Neuronal stem cell (in vitro differentiated cells): ENCODE measurements at places on chromosomes 3 and 15.
A peak's percentile ranks its signal among the peaks of the same experiment; 100 is the strongest.

DNA sequence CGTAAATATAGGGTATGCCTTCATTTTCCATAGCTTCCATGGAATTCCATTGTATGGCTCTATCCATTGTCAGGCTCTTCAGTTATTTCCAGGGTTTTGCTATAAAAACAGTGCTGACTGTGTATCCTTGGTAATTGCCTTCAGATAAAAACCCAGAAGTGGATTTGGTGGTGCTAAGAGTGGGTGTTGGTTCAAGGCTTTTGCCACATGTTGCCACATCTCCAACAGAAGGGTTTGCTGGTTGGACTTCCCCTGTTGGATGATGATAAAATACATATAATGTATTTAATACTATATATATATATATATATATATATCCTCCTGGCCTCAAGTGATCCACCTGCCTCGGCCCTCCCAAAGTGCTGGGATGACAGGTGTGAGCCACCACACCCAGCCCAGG lies 97.8 kb downstream of the FLNB start:
- H3K4me1 ChIP-seq: no peaks in the 10 kb centered on the region
- no peak overlapping the region for H3K4me3 ChIP-seq
- H3K36me3 ChIP-seq: peaks cover 55% of the 10 kb centered on the region
- no peaks in the 10 kb centered on the region for H3K27me3 ChIP-seq
- H3K27ac ChIP-seq: no peak overlapping the region
- no peak for DNase-seq

- no peaks in the 10 kb centered on the region for H3K36me3 ChIP-seq
- H3K27me3 ChIP-seq: no peaks in the 10 kb centered on the region
- no peak overlapping the region for H3K4me3 ChIP-seq
- no peaks in the 10 kb centered on the region for H3K4me1 ChIP-seq
- H3K27ac ChIP-seq: no peak overlapping the region
These were observed 742.0 kb upstream of the LMCD1 start for GRCh38 chr3:7759630-7760029.

- H3K36me3 ChIP-seq: no peaks in the 10 kb centered on the region
- peaks cover 9% of the 10 kb centered on the region for H3K4me1 ChIP-seq
- no peak overlapping the region for H3K27ac ChIP-seq
These were observed 119.1 kb downstream of the ROBO2 start for GRCh38 chr3:77158730-77159581.

- H3K4me3 ChIP-seq: no peak overlapping the region
- H3K4me1 ChIP-seq: peaks cover 7% of the 10 kb centered on the region
- no peak for DNase-seq
- H3K27me3 ChIP-seq: no peaks in the 10 kb centered on the region
- H3K36me3 ChIP-seq: no peaks in the 10 kb centered on the region
These were observed 210.0 kb downstream of the MAGI1 start for GRCh38 chr3:65828706-65829105.

- peaks cover 8% of the 10 kb centered on the region for H3K4me1 ChIP-seq
- no peak for DNase-seq
- no peaks in the 10 kb centered on the region for H3K27me3 ChIP-seq
- no peaks in the 10 kb centered on the region for H3K36me3 ChIP-seq
These were observed 2.3 kb upstream of the MYH15 start for GRCh38 chr3:108512671-108513070.

GRCh38 chr3:100968932-100969906 lies 24.0 kb downstream of the ABI3BP start:
- no peaks in the 10 kb centered on the region for H3K4me1 ChIP-seq
- H3K4me3 ChIP-seq: no peak overlapping the region
- no peaks in the 10 kb centered on the region for H3K36me3 ChIP-seq
- H3K27me3 ChIP-seq: no peaks in the 10 kb centered on the region
- no peak overlapping the region for H3K27ac ChIP-seq

DNA sequence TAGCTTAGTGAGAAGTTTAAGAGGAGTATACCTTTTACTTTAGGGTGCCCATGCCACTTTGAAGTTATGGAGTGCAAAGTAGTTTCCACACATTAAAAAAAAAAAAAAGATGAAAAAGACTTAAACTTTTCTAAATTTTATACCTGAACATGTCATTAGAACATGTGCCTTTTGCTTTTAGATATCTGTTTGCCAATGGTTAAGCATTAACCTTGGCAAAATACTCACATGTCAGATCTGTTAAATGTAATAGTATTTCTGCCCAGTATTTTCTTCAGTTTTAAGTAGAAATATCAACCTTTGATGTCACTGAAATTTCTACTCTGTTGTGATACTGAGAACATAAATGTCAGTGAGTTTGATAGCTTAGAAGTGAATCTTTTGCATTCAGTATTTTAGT lies 12.2 kb downstream of the ZFAND6 start:
- H3K36me3 ChIP-seq: no peaks in the 10 kb centered on the region
- no peak for DNase-seq
- no peaks in the 10 kb centered on the region for H3K27me3 ChIP-seq
- no peak overlapping the region for H3K4me3 ChIP-seq
- H3K4me1 ChIP-seq: peaks cover 33% of the 10 kb centered on the region

GRCh38 chr3:52238193-52238760 lies 681 bp downstream of the TWF2 start:
- no peaks in the 10 kb centered on the region for H3K27me3 ChIP-seq
- H3K27ac ChIP-seq: no peak overlapping the region
- peaks cover 15% of the 10 kb centered on the region for H3K4me1 ChIP-seq
- peak overlapping the region; percentile 97 for H3K4me3 ChIP-seq
- peaks cover 13% of the 10 kb centered on the region for H3K36me3 ChIP-seq
- DNase-seq: no peak

GRCh38 chr3:177832880-177833279 lies 635.6 kb upstream of the TBL1XR1 start:
- no peaks in the 10 kb centered on the region for H3K27me3 ChIP-seq
- no peaks in the 10 kb centered on the region for H3K36me3 ChIP-seq
- H3K27ac ChIP-seq: no peak overlapping the region
- no peak overlapping the region for H3K4me3 ChIP-seq
- DNase-seq: no peak

GRCh38 chr3:101780661-101781060 lies 1.6 kb downstream of the NXPE3 start:
- no peak overlapping the region for H3K4me3 ChIP-seq
- H3K4me1 ChIP-seq: peaks cover 2% of the 10 kb centered on the region
- H3K36me3 ChIP-seq: peaks cover 33% of the 10 kb centered on the region
- no peaks in the 10 kb centered on the region for H3K27me3 ChIP-seq
- H3K27ac ChIP-seq: no peak overlapping the region

- no peak for DNase-seq
- no peak overlapping the region for H3K4me3 ChIP-seq
- peaks cover 5% of the 10 kb centered on the region for H3K36me3 ChIP-seq
- no peaks in the 10 kb centered on the region for H3K27me3 ChIP-seq
- H3K4me1 ChIP-seq: peaks cover 14% of the 10 kb centered on the region
These were observed 40.3 kb downstream of the UMPS start for GRCh38 chr3:124770336-124771082.

DNA sequence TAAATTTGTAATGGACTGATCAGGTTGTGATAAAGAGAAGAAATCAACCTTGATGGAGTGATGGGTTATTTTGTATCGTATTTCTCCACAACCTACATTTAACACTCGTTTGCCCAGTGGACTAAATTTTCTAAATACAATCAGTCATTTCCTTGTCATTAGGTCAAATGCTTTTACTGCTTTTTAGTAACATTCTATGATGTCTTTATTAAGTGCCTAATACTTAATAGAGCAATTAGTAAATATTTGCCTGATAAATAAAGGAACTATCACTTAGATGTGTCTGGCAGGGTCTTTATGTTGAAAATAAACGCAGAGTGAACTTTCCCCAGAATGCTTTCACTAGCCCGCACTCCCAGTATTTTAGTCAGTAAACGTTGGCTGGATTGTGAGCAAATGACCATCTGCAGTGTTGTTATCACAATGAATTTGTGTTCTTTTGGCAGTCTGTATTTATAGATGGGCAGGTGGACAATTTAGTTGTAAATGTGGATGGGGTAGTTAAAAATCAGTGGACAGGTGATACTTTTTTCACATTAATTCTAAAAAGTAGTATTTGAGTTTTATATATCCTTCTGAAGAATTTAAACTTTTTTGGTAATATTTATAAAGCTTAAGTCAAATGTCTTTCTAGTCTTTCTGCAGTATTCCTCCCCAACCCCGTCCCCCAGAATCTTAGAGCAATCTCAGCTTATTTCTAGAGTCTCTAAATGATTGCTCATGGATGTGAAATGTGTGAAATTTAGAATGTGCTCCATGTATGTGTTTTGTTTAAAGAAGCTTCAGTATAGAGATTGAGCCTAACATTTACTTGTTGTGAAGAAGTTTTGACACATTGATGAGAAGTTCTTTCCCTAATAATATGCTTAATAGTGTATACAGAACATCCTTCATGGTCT lies 4.9 kb downstream of the USP3 start:
- DNase-seq: no peak
- no peaks in the 10 kb centered on the region for H3K27me3 ChIP-seq
- no peak overlapping the region for H3K27ac ChIP-seq
- H3K4me1 ChIP-seq: peaks cover 2% of the 10 kb centered on the region
- no peak overlapping the region for H3K4me3 ChIP-seq

DNA sequence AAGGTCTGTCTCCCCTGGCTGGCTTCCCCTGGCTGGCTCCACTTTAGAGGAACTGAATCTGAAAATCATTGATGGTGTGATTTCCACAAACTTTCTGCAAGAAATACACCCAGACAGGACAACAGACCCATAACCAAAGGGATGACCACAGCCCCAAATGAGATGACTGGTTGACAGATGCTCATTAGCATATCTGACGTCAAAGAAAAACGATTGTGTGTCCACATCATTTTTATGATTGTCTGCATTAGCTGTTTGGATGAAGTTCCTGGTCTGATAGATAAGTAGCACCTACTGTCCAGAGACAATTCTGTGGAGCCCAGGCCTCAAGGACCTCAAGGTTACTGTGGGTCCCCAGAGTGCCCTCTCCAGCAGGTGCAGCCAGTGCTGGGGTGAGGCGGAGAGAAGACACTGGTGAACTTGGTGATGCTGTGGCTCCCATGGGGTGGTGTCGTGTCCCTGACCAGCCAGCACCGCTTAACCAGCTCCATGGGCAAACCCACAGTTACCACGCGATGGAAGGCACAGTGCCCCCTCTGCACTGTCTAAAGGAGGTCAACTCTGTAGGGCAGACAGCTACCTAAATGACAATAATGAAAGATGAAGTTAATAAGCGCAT lies 127.4 kb downstream of the NSMCE3 start:
- no peak overlapping the region for H3K4me3 ChIP-seq
- H3K27ac ChIP-seq: no peak overlapping the region
- H3K27me3 ChIP-seq: no peaks in the 10 kb centered on the region
- no peak for DNase-seq
- no peaks in the 10 kb centered on the region for H3K36me3 ChIP-seq
- H3K4me1 ChIP-seq: peaks cover 9% of the 10 kb centered on the region

DNA sequence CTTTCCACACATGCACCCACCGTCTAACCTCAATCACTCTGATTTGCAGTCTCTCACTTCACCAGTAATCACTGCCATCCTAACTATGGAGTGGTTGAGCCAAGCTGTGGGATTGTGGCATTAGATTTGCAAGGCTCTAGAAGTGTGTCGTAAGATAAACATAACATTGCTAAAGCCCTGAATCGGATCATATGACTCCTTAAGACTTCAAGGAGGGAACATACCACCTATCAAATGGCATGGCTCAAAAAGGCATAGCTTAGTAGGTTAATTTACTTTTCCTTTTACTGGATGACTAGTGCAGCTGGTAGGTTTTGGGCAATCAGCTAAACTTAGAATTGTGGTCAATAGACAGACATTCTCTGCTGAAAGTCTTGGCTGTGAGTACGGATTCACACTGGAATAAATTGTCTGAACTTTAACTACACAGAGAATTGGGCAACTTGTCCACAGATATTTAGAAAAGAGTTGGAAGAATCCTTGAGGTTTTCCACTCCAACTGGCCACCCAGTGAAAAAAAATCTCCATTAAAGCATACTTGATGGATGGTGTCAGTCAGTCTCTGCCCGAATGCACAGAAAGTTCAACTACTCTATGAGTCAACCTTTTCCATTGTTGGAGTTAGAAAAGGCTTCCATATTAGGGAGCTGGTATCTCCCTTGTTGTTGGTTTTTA lies 476.7 kb upstream of the CBLB start:
- H3K4me1 ChIP-seq: no peaks in the 10 kb centered on the region
- H3K36me3 ChIP-seq: no peaks in the 10 kb centered on the region

DNA sequence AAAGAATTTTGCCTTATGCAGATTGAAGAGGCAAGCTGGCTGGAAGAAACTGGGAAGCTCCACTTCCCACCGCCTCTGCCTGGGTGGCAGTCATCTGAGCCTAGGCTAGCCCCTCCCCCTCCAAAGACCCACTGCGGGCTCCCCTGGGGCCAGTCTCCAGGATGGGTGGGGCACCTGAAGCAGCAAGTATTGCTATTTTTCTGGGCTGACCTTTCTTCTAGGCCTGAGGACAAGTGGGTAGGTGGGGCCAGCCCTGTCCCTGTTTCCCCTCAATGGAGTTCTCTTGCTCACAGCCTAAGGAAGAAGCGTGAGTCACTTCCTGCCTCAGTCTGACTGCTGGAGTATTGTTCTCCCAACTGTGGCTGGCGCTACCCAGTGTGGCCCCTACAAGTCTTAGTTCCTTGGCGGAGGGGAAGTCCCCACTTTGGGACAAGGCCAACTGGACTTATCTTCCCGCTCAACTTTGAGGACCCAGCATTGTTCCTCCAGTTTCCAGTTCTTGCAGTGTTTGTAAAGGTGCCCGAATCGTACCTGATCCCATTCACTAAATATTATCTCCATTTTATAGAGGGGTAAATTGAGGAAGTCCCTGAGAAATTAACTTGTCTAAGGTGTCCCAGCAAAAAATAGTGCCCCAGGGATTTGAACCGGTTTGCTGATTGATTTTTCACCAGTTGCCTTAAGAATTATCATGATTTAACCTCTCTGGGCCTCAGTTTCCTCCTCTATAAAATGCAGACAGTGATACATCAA lies 1.4 kb downstream of the FURIN start:
- no peak overlapping the region for H3K27ac ChIP-seq
- H3K4me3 ChIP-seq: no peak overlapping the region
- H3K27me3 ChIP-seq: no peaks in the 10 kb centered on the region
- H3K4me1 ChIP-seq: peaks cover 35% of the 10 kb centered on the region

DNA sequence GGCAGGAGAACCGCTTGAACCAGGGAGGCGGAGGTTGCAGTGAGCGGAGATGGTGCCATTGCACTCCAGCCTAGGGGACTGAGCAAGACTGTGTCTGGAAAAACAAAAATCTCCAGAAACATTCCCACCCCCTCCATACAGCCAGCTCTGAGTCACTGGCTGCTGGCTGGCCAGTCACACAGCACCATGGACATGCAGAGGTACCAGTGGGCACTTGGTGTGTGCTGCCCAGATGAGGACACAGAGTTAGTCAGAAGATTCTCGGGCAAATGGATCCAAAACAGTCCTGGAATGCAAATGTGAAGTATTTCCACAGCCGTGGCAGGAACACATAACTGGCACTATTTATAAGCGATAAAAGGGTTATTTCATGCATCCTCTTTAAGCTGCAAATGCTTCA lies 44.6 kb downstream of the BDH1 start:
- no peaks in the 10 kb centered on the region for H3K27me3 ChIP-seq
- no peak for DNase-seq
- H3K27ac ChIP-seq: no peak overlapping the region
- no peaks in the 10 kb centered on the region for H3K36me3 ChIP-seq
- no peak overlapping the region for H3K4me3 ChIP-seq

GRCh38 chr3:128012050-128012449 lies 40.2 kb upstream of the SEC61A1 start:
- no peaks in the 10 kb centered on the region for H3K4me1 ChIP-seq
- no peaks in the 10 kb centered on the region for H3K27me3 ChIP-seq
- no peaks in the 10 kb centered on the region for H3K36me3 ChIP-seq
